ENCODE measurements at places on chromosomes 5 and 9.

DNA sequence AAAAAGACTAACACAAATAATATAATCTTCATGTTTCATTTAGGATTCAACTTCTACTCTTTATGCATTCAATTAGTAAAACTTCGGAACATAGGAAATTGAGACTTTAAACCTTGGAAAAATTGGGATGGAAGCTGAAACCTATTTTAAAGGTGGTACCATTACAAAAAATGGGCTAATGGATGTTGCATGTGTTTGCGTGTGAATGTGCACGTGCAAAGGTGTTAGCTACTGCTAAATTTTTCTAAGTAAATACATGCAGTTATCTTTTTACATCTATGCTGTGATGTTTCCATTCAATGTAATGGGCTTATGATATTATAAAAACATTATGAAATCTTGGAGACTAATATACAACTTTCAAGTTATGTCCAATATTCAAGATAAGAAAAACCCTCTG lies 134.8 kb downstream of the CDH10 start:
- no peak for DNase-seq

GRCh38 chr9:37959976-37960375 lies 56.0 kb upstream of the SLC25A51 start:
- DNase-seq: no peak

DNA sequence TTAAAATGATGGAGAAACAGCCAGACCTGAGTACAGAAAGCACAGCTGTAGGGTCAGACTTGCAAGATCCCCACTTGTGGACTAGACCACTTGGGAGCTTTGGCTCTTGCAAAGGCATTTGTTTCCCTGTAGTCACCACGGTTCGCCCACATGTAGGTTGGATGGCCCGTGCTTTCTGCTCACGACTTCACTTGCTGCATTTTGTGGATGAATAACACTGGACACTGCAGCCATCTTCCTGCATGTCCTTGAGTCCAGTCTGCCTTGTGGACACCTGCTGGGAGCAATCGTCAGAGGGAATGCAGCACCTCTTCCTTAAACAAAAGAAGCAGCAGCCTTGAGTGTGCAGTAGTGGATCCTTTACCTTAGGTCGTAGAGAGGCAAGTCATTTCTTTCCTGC lies 372.9 kb upstream of the IRX2 start:
- no peak for DNase-seq

DNA sequence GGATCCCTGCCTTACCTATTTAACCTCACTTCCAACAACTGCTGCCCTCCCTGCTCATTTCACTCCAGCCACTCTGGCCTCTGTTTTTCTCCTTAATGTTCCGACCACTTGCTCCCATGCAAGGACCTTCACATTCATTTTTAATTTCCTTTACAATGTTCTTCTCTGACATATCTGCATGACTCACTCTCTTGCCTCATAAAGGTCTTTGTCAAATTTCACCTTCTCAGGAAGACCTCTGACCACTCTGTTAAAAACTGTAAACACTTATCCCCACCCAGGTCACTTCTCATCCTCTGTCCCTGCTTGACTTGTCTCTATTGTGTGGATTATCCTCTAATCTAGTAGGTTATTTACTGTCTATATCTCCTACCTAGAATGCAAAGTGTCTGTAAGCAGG lies 751.2 kb downstream of the BRINP1 start:
- DNase-seq: no peak

GRCh38 chr9:93612796-93613154 lies 36.4 kb downstream of the PHF2 start:
- no peak for DNase-seq

GRCh38 chr5:172556971-172557461 lies 84.0 kb upstream of the NEURL1B start:
- DNase-seq: no peak

GRCh38 chr9:110240198-110240597 lies 16.1 kb downstream of the TXN start:
- no peak for DNase-seq

GRCh38 chr5:150440948-150441812 lies 8.4 kb downstream of the RPS14 start:
- no peak for DNase-seq

DNA sequence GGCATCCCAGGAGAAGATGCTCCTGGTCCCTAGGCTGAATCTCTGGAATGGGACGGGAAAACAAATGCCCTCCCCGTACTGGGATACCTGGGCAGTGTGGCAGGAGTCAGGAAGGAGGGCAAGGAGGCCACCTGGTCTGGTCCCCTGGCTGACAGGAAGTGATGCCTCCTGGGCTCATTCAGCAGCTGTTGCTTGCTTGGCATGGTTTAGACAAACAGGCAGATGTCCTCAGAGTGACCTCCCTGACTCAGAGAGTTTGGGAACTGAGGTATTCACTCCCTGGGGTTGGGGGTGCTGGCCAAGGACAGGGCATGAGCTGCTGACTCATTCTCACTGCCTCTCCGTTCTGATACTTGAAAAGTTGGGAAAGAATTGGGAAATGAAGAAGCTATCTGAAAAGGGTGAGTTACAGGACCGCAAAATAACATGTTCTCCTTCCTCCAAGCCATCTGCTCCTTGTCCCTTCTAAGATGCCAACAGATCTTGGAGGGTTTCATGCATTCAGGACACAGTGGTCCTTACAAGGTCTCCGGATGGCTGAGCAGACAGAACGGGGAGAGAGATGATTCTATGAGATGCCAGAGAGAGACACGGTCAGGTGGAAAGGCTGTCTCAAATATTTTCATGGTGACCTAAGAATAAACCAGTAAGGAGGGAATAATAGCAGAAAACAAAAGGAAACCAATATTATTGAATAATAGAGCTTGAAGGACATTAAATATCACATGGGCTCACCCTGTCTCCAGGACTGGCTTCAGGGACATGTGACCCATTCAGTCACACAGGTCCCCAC lies 534.5 kb downstream of the BNC2 start:
- DNase-seq: no peak

DNA sequence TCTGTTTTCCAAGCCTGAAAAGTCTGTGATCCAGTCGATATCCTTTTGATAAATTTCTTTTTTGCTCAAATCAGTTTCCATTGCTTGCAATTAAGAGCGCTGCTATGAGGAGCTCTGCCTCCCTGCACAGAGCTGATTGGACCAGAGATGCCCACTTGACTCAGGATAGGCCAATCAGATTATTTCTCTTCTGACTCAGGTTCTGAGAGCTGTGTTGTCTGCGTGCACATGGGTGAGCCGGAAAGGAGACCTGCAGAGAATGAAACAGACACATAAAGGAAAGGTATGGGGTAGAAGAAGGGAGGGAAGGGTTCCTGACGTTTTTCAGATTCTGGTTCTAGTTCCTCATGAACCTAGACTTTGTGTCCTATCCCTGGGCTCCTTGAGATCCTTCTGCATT lies 15.8 kb upstream of the FABP6 start:
- no peak for DNase-seq

GRCh38 chr5:121164632-121165031 lies 687.0 kb upstream of the FTMT start:
- DNase-seq: no peak

GRCh38 chr5:36790847-36791246 lies 85.7 kb upstream of the NIPBL start:
- no peak for DNase-seq

GRCh38 chr5:149500922-149501582 lies 50.2 kb downstream of the CSNK1A1 start:
- DNase-seq: no peak

GRCh38 chr5:78550891-78551290 lies 97.7 kb downstream of the LHFPL2 start:
- no peak for DNase-seq

- DNase-seq: no peak
These were observed 39.8 kb upstream of the KCNMB1 start for GRCh38 chr5:170429014-170429413.

DNA sequence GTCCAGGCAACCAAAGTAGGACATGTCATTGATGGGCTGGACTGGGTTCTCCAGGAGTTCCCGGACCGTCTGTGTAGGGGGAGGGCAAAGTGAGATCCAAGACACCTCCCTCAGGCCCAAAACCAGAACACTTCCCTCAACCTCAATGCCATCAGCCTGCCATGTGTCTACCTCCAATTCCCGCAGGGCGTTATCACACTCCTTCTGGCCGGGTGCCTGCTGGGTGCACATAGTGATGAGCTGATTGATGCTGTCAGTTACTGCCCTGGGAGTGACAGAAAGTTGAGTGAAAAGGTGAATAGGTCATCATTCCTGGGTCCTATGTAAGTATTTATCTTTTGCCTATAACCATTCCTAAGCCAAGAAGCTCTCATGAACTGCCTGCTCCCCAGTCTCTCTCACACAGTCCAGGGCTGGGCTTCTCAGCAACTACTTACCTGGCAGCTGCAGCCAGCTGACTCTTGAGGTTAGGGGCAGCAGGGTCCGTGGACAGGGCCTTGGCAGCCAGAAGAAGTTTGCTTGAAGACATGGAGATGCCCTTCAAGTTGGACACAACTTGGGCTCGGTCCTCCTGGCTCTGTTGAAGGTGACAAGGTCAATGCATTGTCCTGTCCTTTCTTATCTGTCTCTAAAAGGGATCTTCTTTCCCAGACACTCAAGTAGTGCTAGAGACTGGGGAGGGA lies 21.0 kb downstream of the TLN1 start:
- DNase-seq: no peak

DNA sequence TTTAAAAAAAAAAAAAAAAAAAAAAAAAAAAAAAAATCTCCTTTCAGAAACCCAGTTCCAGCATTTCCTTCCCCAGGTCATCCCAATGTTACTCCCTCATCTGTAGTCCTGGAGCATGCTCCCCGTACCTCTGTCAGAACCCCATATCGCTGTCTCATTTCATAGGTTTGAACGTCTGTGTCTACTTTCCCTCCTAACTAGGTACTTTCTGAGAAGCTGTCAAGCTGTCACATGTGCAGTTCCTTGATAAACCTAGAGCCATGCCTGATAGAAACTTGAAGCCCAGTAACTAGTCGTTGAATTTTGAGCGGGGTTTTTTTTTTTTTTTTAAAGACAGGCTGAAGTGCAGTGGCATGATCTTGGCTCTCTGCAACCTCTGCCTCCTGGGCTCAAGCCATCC lies 15.6 kb downstream of the EXOSC3 start:
- DNase-seq: no peak

DNA sequence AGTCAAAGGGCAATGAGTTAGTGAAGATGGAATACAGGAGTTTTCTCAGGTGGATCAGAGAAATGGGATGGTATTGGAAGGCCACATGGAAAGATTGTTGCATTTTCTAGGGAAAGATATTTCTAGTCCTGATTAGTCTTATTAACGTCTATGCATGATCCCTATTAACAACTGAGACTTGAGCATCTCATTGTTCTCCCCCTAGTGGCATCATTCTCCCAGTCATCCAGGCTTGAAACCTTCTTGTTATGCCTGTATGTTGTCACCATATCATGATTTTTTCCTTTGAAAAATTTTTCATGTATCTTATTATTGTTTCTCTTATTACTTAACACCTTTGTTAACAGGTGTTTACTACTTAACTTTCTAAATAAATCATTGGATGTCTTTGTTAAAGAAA lies 34.4 kb downstream of the KIF2A start:
- DNase-seq: no peak

GRCh38 chr5:43997647-43998272 lies 391.5 kb downstream of the FGF10 start:
- DNase-seq: no peak

- DNase-seq: no peak
These were observed 54.6 kb downstream of the FBXL7 start for GRCh38 chr5:15554542-15554941.

DNA sequence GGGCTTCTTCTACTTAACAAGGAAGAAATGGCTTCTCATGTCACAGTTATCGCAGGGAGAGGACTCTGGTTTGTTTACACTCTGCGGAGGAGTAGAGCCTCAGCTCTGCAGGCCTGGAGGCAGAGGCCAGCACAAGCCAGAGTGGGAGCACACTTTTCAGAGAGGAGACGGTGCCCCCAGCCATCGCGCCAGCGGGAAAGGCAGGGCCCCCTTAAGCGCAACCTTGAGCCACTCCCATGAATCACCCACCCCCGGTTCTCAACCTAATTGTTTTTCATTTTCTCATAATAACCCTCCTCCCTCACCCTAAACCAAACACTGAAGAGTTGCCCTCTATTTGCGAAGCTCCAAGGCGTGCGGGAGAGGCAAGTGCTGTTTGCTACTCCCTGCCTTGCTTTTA lies 208.4 kb upstream of the TBCA start:
- no peak for DNase-seq

DNA sequence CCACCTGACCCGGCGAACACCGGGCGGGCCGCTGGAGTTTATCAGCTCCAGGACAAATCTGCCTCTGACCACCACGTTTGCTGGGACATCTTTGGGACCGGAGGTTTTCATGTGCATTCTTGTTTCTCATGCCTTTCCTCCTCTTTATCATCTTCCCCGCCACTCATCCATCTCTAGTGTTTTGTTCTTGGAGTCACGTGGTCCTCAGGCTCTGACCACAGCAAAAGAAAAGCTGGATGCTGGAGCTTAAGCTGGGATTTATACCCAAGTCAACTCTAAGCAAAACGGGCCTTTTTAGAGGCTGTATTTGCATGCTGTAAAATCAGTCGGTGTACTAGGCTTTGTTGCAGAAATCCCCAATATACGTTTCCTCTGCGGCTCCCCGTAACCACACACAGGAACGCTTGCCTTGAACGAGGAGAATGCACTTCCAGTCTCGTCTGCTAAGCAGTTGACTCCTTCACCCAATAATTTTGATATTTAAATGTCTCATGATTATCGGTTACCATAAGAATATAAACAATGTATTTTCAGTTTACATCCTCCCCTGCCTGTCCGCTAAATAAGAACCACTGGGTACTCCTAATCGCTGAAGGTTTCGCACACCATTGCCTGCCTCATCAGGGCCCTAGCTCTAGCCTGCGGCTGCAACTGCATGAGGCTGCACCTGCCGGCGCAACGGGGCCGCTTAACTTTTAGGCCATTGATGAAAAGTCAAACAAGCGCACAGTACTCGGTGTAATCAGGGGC lies 560 bp upstream of the NDUFS6 start:
- DNase-seq: no peak

DNA sequence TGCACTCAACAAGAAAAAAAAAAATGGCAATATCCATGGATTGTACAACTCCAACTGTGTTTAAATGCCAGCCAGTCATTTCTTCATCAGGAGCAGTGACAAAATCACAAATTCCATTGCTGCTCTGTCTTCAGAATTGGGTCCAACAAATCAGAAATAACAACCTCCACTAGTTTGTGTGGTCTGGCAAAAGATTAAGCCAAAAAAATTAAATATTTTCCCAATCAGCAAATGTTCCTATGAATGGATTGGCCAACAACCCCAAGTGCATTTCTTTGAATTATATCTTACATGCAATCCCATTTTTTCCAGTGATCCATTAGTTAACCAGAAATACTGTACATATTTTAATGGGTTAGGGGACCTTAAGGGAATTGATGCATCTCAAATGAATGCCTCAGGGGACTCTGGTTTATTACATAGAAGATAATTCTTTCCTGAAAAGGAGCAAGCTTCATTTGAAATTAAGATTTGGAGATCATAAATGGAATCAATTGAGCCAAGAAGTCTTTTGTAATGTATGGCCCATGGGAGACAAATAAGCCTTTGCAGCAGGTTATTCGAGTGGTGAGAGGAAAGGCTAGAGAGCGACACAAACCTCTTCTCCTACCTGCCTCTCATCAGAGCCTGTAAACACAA lies 131.8 kb downstream of the TLE1 start:
- DNase-seq: no peak

All from stimulated activated CD4-positive, alpha-beta T cell treated with anti-CD3 and anti-CD28 coated beads, Interleukin-1b, Interleukin-23, amount 100 ng/mL, for 1 hour (primary cell).